MG63 (cell line): ENCODE measurements at places on chromosomes 1 and 21. TPM values are rescaled to one million over a fixed set of nuclear protein-coding genes. Genes with fewer than 3 reads are reported as not detected.

DNA sequence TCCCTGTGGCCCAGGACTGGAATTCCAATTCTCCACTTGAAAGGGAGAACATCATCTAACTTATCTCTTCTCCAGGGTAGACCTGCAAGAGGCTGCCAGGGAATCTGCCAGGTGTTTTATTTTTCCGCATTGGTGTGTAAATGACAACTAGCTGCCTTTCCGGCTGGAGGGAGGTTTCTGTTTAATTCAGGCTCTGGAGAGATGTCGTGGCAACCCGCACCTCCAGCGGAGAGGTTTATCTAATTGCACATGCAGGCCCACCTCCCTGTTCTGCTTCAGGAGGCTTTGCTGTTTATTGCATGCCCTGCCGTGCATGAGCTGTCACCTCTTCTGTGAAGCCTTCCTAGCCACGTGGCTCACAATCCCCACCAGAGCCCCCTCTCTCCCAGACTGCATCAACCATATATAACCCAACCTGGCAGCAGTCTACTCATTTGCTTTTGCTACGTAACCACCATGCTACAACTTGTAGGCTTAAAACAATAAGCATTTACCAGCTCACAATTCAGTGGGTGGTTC is 151.6 kb downstream of the C1orf94 start:
- no peak for DNase-seq

GRCh38 chr1:170604065-170604464 is 59.9 kb upstream of the PRRX1 start:
- DNase-seq = no peak

The NCAM2 gene
- total RNA-seq = 2.5 and 2.8 TPM in 2 replicates

The TDRD5 gene
- not detected in 2 replicates for total RNA-seq

GRCh38 chr21:15080526-15080925 is 15.7 kb upstream of the NRIP1 start:
- DNase-seq = no peak

DNA sequence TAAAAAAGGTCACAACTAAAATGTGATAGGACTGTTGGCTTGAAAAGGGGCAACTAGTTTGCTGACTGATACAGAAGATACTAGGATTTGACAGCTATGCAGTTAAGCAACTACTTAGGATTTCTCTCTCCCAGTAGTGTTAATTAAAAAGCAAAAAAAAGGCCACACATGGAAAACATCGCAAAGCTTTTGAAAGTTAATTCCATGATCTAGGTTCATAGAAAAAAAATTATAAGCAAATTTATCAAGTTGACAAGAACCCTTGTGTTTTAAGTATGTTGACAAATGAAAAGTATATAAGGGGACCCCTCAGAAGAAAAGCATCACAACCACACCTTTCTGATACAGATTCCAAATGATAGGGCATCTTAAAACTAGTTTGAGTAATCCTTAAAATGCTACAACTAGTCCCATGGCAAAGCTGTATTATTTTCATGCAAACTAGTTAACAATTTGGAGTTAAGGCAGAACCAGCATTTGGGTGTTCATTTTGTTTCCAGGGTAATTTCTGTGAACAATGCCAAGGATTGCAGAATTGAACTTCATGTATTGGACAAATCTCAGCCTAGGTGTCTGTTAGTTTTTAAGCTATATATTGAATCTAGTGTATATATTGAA is 4.1 kb downstream of the PNRC2 start:
- DNase-seq = no peak

The LCE3D gene
- total RNA-seq = not detected in 2 replicates

DNA sequence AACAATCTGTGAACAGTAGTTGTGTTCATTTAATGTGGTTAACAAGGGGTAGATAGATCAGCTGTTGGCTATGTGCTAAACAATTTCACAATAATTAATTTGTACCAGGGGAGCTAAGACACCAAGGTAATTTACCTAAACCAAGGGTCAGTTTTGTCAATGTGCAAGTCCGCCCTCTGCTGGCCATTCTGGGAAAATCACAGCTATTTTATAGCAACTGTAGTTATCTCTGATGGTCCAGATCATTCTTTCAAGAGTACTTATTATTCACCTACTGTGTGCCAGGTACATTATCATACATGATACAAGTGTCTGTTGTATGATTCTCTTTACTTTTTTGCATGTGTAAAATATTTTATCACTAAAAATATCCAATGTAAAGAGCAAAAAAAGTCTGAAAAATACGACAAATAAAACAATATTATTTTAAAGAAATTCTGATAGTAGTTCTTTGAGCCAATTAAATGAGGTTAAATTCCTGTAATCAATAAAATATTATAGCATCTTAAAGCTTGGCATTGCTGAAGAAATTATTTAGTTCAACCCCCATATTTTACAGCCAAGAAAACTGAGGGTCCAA is 312.3 kb upstream of the FAM78B start:
- peak; percentile 15 for DNase-seq

GRCh38 chr1:246781212-246781611 is 57.0 kb downstream of the SCCPDH start:
- no peak for DNase-seq

DNA sequence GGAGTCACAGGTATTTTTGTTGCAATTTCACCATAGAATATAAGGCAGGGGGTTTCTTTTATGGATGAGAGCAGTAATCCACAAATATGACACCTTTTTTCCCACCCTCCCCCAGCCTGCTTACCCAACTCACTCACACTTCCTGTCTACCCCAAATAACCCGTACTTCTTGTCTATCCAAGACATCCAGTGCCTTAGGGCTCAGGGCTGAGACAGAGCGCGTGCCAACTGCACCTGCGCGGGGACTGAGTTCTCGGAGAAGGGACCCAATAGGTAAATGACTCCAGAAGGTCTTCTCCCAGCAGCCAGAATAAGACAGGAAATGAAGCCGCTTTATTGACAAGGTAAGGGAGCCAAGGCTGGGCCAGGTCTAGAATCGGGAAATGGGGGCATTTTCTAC is 369.1 kb downstream of the SIPA1L2 start:
- no peak for DNase-seq

The TSPAN2 gene
- total RNA-seq = 0.17 and 1.0 TPM in 2 replicates

The RHD gene
- total RNA-seq = not detected in 2 replicates

DNA sequence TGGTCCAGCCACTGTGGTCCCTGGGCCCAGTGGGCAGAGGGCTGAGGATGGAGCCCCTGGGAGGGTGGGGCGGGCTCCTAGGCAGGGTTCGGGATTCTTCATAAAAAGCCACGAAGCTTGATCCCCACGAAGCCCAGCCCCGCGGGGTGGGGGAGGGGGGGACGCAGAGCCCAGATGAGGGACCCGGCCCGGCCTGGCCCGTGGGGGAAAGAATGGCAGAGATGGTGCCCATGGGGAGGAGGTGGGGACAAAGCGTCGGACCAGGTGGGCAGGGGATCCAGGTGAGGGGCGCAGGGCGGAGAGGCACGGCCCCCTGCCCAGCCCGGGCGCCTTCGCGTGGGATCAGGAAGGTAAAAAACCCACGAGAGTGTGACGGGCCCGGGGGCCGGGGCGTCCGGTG is 6.0 kb upstream of the SMIM12 start:
- DNase-seq = no peak

DNA sequence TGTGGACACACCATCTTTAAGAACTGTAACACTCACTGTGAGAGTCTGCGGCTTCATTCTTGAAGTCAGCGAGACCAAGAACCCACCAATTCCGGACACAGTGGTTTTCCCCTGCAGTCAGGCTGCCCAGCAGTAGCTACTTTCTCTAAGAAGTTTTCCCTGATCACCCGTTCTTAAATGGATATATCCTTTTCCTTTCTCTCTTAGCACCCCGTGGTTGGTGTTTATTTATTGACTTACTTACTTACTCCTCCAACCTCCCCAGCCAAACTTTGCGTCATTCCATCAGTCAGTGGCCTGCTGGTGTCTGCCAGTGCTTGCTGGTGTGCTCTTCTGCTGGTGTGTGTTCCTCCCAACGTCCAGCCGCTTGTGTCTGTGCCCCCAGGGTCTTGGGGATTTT is 264.8 kb downstream of the GPR52 start:
- DNase-seq = peak; percentile 22

DNA sequence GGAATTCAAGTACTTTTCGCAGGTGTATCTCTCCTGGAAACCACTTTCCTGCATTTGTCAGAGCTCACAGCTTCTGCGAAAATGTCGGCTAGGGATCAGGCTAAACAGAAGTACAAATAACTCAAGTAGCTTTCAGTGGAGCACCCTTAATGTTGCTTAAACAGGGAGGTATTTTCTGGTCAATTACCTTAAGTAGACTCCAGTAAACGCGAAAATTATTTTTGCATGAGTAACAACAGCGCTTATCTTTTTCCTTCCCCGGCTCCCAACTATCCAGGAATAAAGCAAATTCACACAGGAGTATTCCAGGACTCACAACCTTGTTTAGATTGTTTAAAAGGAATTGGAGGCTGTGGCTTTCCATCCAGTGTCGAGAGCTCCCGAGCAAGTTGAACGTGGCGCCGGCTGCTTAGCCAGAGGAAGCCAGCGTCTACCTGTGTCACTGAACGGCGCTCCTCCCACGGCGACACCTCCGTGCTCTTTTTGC is 7.3 kb upstream of the SIM2 start:
- no peak for DNase-seq

- DNase-seq = peak; percentile 43
Measured at GRCh38 chr1:21927533-21928237, 9.4 kb downstream of the HSPG2 start.

DNA sequence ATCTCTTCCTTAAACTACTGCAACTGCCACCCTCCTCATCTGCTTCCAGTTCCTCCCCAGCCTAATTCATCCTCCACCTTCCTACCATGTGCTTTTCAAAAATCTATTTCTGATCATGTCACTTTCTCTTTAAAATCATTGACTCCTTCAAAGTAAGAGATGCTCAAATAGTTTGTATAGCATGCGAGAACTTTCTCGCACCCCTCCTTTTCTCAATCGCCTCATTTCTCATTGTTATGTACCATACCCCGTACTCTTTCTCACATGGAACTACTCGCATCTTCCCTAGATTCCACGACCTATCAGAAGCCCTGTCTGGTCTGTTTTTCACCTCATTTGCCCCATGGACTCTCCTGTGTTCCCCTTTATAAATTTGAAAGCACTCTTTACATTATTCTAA is 238.2 kb downstream of the NRIP1 start:
- DNase-seq = no peak

DNA sequence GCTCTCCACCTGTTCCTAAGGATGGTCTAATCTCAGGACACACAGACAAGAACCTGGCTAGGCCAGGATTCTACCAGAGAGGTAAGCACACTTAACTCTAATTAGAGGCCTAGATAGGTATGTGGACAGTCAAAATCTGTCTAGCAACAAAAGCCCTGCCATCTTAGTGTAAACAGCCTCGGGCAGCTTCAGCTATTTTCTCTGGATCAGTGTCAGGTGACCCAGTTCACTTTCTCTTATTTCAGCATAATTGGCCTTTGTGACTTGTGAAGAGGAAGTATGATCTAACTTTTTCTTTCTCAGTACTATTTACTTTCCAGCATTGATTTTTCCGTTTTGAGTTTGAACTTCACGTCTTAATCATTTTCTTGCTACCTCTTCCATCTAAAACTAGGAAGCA is 217.7 kb downstream of the CRB1 start:
- no peak for DNase-seq

GRCh38 chr1:64962441-64962840 is 3.9 kb downstream of the JAK1 start:
- no peak for DNase-seq

- no peak for DNase-seq
Measured at GRCh38 chr1:226987623-226988333, 47.7 kb downstream of the COQ8A start.

- DNase-seq = peak; percentile 56
Measured at GRCh38 chr1:90850181-90850897, 133.2 kb upstream of the BARHL2 start.

- DNase-seq = no peak
Measured at GRCh38 chr1:155759966-155760630, 71.2 kb downstream of the DAP3 start.

DNA sequence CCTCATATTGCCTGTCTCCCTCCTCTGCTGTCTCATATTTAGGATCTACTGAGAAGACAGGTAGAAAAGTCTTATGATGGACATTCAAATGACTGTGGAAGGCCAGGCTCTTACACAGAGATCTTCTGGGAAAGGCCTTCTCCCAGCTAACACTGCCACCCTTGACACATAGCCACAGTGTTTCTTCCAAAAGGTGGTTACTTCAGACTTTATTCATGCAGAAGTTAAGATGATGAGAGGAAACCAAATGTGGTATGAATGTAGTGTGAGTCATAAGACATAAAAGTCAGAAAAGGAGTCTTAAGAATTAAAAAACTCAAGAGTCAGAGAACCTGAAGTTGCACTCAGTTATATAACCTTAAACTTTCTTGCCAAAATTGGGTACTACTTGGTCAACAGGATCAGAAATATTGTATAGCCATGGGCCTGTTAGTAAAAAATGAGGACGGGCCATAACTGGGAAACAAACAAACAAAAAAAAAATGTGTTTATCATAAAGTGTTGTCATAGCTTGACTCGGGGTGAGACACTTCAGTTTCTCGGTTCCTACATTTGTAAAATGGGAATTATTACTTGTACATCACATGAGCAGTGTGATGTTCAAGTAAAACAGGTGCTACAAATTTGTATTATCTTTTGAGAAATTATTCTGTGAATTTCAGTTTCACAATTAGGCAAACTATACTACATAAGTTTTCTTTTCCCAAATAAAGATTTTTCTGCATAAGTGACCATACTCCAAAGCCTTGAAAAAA is 1.2 kb upstream of the DENND1B start:
- peak; percentile 74 for DNase-seq

The ZRANB2 gene
- 46.7 and 97.2 TPM in 2 replicates for total RNA-seq

GRCh38 chr1:9589719-9590157 is 1.0 kb downstream of the TMEM201 start:
- no peak for DNase-seq

The LRRC38 gene
- total RNA-seq = not detected in 2 replicates

DNA sequence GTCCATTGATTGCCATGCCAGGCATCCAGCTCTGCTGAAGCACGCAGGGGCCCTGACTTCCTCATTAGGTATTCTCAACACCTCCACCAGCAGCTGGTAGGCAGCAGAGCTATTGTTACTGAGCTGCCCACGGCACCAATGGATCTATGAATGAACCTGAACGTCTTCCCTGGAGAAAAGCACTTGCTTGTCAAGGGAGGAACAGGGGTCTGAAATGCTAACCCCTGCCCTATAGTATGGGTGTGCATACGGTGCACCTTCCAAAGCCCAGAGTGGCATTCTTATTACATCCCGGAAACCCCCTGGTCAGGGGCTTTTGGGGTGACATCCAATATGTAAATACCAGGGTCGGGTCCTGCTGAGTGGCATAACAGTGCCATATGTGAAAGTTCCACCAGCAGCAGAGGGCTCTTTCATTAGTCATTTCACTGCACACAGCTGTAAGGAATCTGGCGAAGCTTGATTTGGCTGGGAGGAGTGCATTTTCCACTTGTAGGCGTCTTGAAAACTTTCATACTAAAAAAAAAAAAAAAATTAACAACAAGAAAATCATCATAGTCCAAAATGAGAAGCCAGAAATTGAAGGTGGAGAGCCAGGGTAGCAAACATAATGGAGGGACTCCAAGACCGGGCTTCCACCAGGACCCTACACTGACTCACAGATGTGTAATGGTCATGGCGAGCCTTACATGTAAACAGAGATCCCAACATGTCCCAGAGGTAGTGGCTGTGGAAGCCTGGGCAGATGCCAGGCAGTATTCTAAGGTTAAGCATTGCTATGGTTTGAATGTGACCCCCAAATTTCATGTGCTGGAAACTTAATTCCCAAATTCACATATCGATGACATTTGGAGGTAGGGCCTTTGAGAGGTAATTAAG is 58.8 kb upstream of the PRDX6 start:
- DNase-seq = no peak

The OR6N1 gene
- not detected in 2 replicates for total RNA-seq

GRCh38 chr1:36909946-36910725 is 124.2 kb downstream of the GRIK3 start:
- DNase-seq = no peak
